ENCODE measurements at places on chromosomes 11 and 22. TPM values are rescaled to one million over a fixed set of nuclear protein-coding genes. Genes with fewer than 3 reads are reported as not detected.

DNA sequence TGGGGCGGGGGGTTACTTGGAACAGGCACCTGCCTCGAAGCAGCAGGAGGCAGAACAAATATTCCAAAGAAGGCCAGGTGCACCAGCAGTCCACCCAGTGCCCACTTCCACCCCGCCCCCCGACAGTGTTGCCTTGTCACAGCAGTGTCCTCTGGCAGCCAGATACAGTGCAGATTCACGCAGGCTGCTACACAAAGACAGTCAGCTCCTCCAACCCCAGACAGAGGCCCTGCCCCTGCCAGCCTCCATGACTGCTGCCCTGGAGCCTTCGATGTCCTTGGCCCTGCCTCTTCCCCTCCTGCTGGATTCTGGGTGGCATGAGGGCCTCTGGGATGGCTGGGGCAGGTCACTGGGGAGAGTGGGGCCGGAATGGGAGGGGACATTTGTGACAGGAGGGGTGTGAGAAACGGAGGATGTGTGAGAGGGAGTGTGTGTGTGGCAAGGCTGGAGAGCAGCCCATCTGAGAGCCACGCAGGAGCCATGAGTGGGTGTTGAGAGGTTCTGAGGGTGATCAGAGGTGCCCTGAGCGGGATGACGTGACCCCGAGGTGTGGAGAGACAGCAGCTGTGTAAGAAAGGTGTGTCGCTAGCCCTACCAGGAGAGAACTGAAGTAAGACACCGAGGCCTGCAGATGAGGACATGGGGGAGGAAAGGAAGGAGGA, 173.7 kb downstream of the CEP164 start:
- no peak for DNase-seq

Gene MYEOV
- total RNA-seq, result not detected

Gene OR2AT4
- total RNA-seq, result not detected

Gene OR10A2
- total RNA-seq, result not detected

GRCh38 chr11:100759856-100760255, 72.8 kb downstream of the ARHGAP42 start:
- no peak for DNase-seq

All from left ventricle myocardium superior (tissue), 1 donor.